Caki2 (cell line): ENCODE measurements at places on chromosomes 12 and 14. TPM values are rescaled to one million over a fixed set of nuclear protein-coding genes. Genes with fewer than 3 reads are reported as not detected.

USP5 gene
- total RNA-seq = 171 and 174 TPM in 2 replicates

KRT3 gene
- total RNA-seq = not detected in 2 replicates

MAX gene
- total RNA-seq = 23.1 and 35.0 TPM in 2 replicates

GRCh38 chr12:104012331-104012730 lies 37.7 kb downstream of the GLT8D2 start:
- no peak for DNase-seq

GRCh38 chr12:71546322-71546861 lies 106.8 kb downstream of the LGR5 start:
- no peak for DNase-seq

- DNase-seq = peak; percentile 4
These were observed 1.6 kb downstream of the VDR start for GRCh38 chr12:47903151-47903611.

DNA sequence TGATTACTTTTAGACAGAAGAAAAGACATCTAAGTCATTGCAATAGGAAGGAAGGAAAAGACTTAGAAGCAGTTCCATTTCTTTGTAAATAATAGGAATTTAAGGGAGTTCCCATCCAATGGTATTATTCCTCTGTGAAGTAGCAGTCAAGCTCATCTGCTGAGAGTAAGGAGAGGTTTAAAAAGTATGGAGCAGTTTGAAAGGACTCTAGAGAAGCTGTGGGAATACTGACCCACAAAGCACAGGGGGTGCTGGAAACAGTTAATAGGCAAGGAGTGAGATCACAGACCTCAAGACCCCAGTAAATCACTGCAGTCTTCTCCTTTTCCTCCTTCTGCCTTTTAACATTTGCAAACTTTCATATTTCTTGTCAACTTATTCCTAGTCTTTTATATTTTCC lies 428.5 kb downstream of the ADAMTS20 start:
- no peak for DNase-seq

GRCh38 chr12:75862692-75863471 lies 168.7 kb downstream of the PHLDA1 start:
- peak; percentile 46 for DNase-seq

DNA sequence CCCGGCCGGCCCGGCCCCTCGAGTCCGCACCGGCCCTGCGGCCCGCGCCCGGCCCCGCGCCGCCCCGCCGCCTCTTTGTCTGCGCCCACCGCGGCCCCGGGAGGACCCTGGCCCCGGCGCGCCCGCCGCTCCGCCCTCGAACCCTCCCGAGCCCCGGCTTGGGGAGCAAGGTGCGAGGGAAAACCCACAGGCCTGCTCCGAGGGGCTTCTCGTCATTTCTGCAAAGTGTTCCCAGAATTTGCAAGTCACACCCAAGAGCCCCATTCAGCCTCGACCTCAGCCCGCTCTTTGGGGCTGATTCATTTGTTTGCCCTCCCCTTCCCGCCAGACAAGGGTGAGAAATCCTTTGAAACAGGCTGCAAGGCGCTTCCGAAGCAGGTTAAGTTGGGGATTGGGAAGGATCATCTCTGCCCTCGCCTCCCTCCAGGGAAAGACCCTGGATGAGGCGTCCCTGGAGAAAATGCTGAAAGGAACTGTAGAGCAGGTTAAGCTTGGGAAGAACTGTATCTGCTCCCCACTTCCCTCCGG lies 325 bp upstream of the CLIP1 start:
- DNase-seq = peak; percentile 59

ZNF219 gene
- 26.5 and 31.5 TPM in 2 replicates for total RNA-seq

SLC7A8 gene
- total RNA-seq = not detected in 2 replicates

DNA sequence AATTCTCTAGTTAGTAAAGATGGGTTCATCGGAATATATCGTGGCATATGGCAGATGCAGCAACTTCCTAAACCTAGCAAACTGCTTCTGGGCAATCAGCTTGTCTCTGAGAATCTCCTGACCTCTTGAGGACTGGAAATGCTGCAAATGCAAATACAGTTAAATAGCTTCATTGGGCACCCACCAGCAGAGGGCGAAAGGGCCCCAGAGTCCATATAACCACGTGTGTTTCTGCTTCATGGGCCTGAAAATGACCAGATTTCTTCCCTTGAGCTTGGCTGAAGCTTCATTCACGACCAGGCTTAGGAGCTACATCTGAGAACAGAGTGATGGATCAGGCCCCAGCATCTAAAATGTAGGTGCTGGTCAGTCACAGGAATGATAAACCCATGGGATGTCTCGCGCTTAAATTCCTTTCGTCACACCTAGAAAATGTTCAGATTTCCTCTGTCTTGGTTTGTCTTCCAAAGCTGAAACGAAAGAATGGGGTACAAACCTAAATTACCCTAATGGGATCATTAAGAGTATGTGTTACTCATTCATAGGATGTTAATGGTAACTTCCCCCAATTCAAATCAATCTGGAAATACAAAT lies 1482.5 kb upstream of the TMEM132C start:
- peak; percentile 49 for DNase-seq

HCFC2 gene
- 0.78 and 3.7 TPM in 2 replicates for total RNA-seq

DNA sequence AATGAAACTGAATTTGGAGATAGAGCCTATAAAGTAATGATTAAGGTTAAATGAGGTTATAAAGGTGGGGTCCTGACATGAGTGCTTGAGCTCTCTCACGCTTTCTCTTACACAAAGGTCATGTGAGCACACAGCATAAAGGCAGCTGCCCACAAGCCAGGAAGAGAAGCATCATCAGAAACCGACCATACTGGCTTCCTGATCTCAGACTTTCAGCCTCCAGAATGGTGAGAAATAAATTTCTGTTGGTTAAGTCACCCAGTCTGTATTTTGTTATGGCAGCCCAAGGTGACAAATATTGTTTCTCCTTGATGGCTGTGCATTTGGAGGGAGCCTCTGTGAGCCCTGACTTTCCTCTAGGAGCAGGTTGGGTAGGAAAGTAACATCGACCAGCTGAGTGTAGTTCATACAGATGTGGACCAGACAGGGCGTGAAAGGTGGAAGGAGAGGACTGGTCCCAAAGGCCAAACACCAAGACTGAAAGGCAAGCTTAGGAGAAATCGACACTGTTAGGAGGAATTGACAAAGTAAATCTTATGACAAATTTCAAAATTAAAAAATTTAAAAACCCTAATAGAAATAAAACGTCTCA lies 97.6 kb upstream of the SLC38A2 start:
- no peak for DNase-seq

DNA sequence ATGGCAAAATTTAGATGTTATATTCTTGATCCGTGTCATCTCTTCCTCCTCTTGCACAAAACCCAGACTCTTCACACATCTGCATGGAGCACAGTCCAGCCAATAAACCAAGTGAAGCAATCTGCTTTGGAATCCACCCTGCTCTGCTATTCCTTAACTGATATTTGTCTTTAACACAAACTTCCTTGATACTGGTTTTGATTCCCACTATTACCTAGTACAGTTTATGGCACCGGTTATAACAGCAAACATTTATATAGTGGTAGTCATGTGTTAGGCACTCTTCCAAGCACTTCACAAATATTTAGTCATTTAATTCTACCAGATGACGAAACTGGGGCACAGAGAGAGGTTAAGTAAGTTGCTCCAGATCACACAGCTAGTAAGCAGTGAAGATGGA lies 12.5 kb downstream of the STYK1 start:
- DNase-seq = no peak

- DNase-seq = peak; percentile 55
These were observed 31.2 kb upstream of the KLC1 start for GRCh38 chr14:103597623-103598377.

DNA sequence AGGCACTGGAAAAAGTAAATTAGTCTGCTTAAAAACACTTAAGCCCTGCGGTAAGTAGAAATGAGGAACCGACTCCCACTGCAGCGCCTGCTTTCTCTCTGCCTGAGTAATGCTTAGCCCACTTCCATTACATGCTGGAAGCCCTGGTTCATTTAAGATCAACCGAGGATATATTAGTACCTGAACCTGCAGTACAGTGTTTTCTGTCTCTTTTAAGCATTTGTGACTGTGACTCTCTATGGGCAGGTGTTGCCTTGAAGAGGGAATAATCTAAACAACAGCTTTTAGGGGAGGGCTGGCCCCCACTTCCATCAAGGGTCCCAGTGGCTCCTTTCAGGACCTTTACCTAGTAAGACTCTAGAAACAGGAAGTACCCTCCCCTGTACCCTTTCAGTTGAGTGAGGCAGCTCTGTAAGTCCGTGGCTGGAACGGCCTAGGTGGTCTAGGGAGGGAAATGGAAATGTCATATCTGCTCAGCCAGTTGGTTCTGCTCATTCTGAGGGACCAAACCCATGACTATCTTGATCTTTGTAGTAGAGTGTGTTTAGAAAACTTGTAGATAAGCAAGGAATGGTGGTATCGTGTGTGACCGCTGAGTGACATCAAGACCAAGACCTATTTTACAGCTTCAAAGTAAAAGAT lies 56.2 kb downstream of the FNTB start:
- DNase-seq = no peak

PRR4 gene
- total RNA-seq = not detected in 2 replicates

- DNase-seq = no peak
These were observed 81.6 kb downstream of the RAD52 start for GRCh38 chr12:867905-868304.

GRCh38 chr12:85147331-85147730 lies 111.2 kb downstream of the LRRIQ1 start:
- DNase-seq = no peak

DNA sequence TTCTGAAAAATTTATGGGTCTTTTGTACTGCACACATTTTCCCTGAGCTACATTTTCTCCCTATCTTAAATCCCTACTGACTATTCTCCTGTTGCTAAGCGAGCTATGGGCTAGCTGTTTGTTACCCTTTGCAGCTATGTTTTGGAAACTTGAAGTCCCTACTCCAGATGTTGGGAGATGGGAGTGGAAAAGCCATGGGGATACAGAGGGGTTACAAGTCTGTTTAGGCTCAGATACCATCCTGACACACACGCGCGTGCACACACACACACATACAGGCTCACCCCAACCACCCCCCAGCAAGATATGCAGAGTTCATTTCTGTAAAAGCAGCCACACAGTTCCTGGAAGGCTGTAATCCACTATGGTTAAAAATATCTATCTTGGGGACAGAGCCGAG lies 15.8 kb downstream of the ATP5MC2 start:
- no peak for DNase-seq

DNA sequence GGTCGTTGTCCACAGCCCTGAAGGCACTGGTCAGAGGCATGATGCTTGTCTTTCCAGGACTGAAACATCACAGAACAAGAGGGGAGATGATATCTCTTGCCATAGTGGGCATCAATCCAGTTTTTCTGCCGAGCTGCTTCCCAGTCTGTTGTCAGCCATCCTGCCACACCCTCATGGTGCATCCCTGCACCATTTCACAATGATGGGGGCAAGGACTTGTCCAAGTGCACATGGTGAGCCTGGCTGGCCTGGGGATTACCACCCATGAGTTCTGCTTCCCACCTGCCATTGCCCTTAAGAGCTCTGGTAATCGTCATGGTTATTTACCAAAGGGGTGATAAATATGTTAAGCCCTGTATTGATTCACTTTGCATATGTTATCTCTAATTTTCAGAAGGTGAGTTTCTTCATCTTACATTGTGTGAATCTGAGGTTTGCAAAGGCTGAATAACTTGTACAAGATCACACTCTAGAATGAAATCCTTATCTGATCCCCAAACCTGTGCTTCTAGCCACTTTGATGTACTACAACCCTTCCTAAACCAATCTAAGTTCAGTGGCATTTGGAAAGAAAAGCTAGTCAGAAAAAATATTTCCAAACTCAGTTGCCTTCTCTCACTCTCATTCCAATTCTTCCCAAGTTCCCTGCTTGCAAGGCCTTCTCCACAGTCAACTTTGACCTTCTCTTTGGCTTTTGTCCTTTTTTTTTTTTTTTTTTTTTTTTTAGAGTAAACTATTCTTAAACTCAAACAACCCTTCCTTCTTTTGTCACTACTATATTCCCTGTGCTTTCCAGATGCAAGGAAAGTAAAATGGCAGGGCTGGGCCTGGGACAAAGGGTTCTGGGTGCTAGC lies 2.3 kb downstream of the AVIL start:
- no peak for DNase-seq

DNA sequence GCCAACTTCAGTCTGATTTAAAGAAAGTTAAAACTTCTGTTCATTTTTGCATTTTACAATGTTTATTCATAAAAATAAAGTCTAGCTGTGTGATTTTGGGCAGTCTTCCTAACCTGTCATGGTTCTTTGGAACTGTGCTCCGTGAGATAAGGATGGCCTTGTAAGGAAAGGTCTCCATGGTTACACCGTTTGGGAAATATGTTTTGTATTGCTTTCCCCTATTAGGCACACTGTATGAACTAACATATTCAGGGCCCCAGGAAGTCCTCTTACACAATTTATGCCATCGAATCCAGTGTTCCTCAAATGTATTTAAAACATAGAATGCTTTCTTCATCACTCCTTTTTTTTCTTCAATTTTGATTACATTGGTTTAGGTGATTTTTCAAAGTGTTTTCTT lies 54.5 kb downstream of the APAF1 start:
- no peak for DNase-seq

DNA sequence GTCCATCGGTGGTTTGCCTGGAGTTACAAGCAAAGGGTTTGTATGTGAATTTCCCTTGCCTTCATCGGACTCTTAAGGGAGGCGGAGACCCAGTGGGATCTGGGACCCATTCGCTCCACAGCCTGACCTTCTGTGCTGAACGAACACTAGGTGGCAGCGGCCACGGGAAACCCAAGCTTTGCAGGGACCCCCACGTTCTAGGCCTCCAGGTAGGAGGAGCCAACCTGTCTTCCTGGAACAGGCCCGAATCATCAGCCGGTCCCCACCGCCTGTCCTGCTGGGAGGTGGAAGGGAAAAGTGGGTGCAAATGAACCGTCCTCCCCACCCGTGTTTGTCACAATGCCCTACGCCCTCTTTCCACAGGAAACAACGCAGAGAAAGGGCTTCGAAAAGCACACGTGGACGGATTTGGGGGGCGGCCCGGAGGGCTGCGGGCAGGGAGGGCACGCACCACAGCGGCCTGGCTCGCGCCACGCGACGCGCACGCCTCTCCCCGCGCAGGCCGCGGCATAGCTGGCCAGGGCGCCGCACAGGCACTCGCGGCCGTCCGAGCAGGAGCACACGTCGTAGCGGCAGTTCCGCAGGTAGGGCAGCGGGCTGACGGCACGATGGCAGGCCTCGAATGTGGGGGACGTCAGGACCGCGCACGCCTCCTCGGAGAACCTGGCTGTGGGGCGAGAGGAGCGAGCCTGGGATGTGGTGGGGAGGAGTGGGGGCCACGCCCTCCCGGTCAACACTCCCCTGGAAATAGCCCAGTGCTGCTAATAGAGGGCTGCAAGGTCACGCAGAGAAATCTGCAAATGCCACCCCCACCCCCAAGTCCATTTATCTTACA lies 67.8 kb downstream of the VWF start:
- no peak for DNase-seq

GRCh38 chr12:51549637-51550036 lies 41.4 kb upstream of the SCN8A start:
- DNase-seq = no peak

DNA sequence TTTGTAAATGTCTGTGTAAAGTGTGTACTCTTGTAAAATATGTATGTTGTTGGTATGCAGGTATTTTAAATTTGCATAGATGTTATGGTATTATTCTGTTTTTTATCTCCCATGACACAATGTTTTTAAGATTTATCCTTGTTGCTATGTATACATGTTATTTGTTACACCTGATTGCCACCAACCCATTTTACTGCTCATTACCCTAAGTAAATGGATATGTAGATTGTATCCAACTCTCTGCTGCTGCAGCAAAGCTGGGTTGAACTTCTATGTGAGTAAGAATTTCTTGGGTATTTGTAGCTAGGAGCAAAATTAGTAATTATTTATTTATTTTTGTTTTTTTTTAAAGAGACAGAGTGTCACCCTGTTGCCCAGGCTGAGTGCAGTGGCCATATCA lies 6.2 kb downstream of the APAF1 start:
- no peak for DNase-seq

- DNase-seq = no peak
These were observed 9.0 kb downstream of the ADCY6 start for GRCh38 chr12:48779869-48780268.

SLC10A1 gene
- total RNA-seq = not detected in 2 replicates
